ENCODE measurements at places on chromosomes 16 and 17.
A peak's percentile ranks its signal among the peaks of the same experiment; 100 is the strongest.

- DNase-seq, result no peak
These were observed 12.6 kb downstream of the SAP30BP start for GRCh38 chr17:75679706-75680211.

GRCh38 chr16:67445441-67445912 is 14.6 kb downstream of the HSD11B2 start:
- no peak for DNase-seq

GRCh38 chr16:65176603-65177002 is 54.7 kb upstream of the CDH11 start:
- no peak for DNase-seq

DNA sequence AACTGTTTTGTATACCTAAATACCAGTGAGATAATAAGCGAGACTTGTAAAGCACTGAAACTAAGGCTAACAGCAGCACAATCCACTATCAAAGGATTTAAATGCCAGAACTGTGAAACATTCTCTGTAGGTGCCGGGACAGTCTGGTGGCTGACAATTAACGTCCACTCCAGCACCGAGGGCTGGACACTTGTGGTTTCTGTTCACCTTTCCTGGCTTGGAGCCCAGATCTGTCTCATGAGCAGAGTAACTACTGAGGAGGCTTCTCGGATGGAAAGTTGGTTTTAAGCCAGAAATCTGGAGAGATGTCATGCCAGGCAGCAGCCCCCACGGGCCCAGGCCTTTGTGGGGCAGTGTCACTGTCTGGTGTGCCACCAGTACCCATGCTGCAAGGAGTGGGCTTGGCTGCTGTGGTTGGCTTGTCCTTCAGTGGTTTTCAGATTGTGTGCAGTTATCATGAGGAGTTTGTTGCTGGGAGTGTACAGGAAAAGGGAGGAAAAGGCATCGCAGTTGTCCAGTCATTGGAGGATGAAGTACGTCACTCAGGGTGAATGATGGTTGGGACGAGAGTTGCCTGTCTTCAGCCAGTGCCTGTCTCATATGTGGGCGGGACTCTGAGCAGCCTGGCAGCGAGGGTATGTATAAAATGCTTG is 35.5 kb downstream of the UBN1 start:
- DNase-seq, result no peak

DNA sequence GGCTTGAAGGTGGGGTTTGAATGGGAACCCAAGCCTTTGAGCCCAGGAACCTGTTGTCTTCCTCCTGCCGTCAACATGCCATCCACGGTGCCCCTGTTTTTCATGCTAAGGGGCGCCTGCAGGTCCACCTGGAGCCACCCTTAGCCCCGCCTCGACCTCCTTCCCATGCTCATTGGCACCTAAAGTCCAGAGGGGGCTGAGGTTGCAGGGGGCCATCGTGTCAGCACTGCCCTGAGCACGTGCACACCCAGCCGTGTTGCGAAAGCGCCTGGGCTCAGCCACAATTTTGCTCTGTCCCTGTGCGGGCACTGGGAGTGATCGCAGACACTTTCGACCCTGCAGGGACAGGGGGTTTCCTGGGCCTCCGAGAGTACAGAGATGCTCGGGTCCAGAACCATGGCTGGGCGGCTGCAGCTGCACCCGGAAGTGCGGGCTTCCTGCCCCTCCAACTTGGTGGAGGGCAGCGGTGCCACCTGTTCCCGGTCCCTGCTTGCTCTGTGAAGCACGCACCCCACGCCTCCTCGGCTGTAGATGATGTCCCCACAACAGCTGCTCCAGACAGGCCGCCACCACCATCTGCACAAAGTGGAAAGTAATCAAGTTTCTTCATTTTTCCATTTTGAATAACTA is 454.7 kb downstream of the CDH8 start:
- no peak for DNase-seq

DNA sequence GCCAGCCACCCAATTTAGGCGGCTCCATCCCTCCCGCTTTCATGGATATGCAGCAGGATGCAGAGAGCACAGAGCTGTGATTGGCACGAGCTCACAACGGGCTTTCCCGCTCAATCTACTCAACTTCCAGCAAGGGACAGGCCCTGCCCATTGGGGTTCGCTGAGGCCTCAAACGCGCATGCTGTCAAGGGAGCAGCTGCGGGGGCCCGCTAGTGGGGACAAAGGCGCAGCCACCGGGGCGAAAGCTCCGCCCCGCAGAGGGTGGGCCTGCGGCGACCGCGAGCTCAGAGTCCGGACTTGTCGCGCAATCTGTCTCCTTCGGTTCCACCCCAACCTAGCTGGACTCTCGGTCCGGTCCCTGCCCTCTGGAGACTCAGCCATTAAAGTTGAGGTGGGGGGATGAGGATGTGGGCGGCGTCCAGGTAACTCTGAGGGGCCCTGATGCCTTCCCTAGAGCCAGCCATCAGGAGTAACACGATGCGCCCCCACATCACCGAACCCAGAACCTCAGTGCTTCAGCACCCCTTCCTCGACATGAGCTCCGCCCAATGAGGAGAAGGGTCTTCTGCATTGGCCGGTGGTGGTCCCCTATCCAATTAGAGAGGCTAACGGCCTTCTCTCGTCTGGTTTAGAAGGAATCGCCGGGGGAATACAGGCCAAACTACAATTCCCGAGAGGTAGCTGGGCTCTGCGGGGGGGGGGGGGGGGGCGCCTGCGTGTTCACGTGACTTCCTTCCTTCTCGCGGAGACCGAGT is 489 bp upstream of the NFATC3 start:
- DNase-seq, result no peak

DNA sequence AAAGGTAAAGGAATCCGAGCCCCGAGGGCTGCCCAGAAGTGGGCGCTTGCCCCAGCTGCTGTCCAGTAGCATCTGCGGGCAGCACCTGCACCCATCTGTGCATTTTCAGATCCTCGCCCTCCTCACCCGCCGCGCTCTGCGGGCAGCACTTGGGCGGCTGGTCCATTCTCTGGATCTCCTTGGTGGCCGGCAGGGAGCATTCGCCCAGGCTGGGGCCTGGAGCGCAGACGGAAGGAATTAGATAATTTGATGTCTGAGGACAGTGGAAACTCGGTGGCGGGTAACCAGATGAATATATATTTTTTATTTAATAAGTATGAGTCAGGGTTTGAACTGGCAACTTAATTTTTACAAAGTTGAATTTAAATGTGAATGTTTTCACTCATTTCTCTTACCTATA is 88.5 kb downstream of the NPIPB11 start:
- no peak for DNase-seq

- DNase-seq, result peak; percentile 44
These were observed 36.5 kb downstream of the CPNE2 start for GRCh38 chr16:57128771-57129389.

GRCh38 chr17:81494626-81495377 is 17.8 kb downstream of the ACTG1 start:
- DNase-seq, result no peak

- DNase-seq, result no peak
These were observed 73.9 kb downstream of the AMFR start for GRCh38 chr16:56351481-56351880.
